ENCODE measurements at places on chromosomes 7 and 10.

DNA sequence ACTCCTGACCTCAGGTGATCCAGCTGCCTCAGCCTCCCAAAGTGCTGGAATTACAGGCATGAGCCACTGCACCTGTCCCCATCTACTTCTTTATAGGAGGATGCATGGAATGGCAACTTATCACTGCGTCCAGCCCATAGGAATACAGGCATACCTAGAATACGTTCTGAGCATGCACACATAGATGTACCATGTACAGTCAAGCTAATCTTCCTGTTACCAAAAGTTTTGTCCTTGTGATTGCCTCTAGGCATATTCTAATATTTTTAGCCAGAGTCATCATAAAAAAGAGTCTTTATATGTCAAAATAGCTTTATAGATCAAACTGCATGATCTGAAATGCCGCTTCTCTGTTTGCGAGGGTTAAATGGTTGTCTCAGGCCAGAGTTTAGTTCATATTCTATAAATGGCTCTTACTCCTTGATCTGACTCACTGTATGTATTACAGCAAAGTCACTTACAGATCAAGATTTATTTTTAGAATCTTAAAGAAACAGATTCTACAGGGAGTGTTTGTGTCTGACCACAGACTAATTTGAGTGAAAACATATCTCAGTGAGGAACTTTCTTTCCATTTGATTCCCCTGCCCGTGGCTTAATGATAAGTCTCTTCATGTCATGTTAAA, 210.9 kb downstream of the CREB5 start:
- DNase-seq = no peak

DNA sequence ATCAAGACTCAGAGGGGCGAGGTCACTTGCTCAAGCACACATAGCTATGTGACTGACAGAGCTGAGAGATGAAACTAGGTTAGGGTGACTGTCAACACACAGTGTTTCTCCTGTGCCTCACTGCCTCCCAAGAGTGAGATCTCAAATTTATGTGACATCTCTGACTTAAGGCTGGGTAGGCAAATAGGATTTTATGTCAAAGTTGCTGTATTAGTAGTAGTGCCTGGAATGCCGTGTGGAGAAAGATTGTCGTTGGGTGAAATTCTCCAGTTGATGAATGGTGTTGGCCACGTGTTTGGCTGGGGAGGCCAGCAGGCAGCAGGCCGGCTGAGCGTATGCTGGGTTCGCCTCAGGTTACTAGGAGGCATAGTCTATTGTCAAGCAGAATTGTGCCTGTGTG, 148.3 kb upstream of the BMPER start:
- no peak for DNase-seq

- no peak for DNase-seq
Observed at GRCh38 chr7:51226063-51226755, 90.4 kb downstream of the COBL start.

DNA sequence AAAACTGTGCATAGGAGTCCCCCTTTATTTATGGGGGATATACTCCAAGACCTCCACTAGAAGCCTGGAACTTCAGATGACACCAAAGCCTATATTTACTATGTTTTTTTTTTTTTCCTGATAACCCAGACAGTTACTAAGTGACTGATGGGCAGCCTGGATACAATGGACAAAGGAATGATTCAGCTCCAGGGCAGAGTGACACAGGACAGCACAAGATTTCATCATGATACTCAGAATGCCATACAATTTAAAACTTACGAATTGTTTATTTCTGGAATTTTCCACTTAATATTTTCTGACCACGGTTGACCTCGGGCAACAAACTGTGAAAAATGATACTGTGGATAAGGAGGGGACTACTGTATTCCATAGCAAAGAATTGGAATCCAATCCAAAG, 843.6 kb downstream of the PCDH15 start:
- DNase-seq = no peak

- DNase-seq = no peak
Observed at GRCh38 chr10:48478980-48479811, 125.7 kb downstream of the ARHGAP22 start.

- DNase-seq = no peak
Observed at GRCh38 chr10:127456122-127456521, 93.0 kb upstream of the NPS start.

- no peak for DNase-seq
Observed at GRCh38 chr10:90458054-90458453, 399.8 kb downstream of the HTR7 start.

DNA sequence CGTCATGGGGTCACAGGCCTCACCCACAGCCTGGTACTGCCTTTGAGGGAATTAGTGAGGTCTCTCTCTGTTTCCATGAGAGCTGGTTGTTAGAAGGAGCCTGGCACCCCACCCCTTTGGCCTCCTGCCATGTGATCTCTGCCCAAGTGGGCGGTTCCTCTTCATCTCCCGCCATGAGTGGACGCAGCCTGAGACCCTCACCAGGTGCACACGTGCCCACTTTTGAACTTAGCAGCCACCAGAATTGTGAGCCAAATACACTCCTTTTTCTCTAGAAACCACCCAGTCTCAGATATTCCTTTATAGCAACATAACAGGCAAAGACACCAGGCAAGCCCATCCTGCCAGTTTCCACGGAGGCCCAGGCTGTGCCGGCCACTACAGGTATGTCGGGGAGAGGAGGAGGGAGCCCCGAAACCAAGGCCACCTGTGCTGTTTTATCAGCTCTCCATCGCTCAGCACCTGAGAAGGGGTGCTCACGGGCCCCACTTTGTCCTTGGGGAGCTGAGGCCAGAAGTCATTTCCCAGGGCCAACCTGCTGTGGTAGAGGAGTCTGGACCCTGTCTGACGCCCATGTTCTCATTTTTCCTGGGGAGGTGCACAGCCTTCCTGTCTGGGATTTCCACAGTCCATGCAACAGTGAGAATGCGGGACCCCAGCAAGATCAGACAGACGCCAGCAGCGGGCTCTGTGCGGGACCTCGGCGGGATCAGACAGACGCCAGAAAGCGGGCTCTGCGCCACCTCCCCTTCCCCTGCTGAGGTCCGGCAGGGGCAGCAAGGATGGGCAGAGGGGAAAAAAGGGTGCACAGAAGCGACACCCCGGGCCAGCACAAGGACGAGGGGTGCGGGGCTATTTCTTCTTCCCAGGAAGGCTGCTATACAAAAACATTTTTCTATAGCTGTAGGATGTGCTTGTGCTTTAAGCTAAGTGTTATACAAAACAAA, 220.5 kb downstream of the ELFN1 start:
- no peak for DNase-seq

DNA sequence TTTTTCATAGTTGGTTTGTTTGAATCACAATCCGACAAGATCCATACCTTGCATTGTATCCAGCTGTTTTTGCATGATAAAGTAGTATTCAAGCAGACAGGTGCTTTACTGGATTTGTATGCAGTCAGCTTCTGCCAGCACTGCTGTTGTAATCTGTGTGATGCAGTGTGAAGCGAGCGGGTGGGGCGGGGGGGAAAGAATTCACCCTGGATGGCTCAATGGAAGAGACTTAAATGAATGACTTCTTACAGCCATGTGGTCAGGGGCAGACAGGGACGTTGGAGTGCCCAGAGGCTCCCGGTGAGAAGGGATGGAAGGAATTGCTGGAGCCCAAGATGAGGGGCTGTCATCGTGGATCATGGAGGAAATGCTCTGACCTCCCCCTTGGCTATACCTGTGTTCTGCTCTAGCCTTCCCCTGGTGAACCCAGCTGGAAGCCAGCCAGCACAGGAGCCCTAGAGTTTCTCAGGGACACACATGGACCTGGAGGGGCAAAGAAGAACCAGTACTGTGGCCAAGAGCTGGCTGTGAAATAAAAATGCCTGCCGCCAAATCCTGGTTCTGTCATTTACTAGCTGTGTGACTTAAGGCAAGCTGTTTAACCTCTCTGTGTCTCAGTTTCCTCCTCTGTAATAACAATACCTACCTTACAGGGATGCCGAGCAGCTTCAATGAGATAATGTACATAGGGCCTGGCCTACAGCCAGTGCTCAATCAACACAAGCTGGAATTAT, 14.1 kb downstream of the NFE2L3 start:
- DNase-seq = no peak

DNA sequence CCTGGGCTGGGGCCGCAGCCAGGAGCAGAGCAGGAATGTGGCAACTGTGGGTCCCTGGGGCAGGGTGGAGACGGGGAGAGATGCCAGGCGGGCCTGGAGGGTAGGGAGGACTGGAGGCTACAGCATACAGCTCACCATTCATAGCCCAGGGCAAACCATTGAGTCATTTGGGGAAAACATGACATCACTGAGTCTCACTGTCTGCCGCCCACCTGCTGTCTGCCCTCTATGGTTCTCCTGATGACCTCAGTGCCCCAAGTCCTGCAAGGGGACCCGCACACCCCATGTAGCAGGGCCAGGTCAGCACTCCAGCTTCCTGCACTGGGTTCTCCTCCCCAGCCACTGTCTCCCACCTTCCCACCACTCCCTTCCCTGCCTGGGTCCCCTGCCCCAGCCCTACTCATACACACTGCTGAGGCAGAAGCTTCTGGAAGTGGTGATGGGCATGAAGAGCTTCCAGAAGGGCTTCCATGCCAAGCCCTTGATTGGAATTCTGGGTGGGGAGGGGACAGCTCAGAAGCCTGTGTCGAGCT, 10.4 kb downstream of the CHST3 start:
- DNase-seq = no peak

- DNase-seq = no peak
Observed at GRCh38 chr10:52757773-52758172, 14.8 kb downstream of the MBL2 start.

DNA sequence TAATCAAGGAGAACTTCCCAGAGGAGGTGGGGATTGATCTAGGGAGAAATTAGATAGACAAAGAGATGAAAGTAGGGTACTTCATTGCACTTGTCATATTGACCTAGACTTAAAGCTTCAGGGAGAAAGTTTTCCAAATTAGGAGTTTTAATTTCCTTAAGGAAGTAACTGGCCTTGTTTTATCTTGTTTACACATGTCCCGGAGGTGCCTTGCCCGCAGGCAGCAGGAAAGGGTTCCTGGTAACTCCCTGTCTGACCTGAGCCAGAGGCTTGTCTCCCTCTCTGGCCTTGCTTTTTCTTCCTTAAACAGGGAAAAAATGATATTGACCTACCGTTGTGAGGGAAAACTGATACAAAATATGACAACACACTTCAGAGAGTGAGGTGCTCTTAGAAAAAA, 181.6 kb downstream of the EVX1 start:
- no peak for DNase-seq

- DNase-seq = no peak
Observed at GRCh38 chr7:87140271-87140748, 11.9 kb upstream of the DMTF1 start.

DNA sequence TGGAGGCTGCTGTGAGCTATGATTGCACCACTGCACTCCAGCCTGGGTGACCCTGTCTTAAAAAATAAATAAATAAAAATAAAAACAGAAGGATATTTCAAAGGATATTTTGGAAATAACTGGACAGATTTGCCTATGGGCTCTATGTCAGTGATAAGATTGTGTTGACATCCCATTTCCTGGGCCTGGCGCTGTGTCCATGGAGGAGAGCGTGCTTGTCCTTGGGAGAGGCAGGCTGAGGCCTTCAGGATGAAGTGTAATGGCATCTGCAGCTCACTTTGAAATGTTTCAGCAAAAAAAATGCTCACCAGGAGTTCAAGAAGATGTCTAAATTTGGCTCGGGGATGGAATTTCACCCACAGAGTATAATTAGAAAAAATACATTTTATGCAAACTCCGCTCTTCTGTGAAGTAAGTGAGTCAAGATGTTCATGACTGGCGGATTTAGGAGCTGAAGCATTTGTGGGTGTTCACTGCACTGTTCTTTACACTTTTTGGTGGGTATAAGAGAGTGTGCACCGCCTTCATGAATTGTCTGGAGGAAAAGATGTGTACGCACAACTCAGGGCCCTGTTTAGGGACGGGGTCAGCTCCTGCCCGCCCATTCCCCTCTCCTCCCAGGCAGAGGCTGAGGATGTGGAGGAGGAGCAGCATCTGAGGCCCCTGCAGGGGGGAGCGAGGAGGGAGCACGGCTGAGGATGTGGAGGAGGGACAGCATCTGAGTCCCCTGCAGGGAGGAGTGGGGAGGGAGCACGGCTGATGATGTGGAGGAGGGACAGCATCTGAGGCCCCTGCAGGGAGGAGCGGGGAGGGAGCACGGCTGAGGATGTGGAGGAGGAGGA, 18.5 kb upstream of the FOXL3 start:
- DNase-seq = no peak

DNA sequence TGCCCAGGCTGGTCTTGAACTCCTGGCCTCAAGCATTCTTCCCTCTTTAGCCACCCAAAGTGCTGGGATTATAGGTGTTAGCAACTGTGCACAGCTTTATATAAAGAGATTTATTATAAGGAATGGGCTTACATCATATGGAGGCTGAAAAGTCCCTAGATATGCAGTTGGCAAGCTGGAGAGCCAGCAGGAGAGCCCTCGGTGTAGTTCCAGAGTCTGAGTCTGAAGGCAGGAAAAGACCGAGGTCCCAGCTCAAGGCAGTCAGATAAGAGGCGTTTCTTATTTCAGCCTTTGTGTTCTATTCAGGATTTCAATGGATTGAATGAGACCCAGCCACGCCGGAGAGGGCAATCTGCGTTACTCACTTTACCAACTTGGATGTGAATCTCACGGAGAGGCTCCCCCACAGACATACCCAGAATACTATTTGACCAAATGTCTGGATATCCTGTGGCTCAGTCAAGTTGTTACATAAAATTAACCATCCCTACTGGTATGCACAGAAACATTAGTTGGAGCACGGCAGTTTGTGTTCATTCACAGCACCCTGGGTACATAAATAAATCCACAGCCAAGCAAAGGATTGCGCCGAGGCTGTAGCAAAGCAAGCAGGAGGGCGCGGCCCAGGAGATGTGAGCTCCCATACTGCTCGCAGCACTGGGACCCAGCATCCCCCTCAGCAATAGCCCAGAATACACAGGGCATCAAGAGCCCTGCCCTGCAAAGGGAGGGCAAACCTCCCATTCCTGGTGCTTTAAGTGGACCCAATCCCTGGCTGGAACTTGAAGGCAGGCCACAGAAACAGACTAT, 158.4 kb upstream of the ZNF32 start:
- no peak for DNase-seq

- DNase-seq = no peak
Observed at GRCh38 chr7:91151916-91152315, 112.3 kb upstream of the FZD1 start.
